ENCODE measurements at places on chromosomes 2 and 18.

- DNase-seq, result peak; percentile 34
Observed at GRCh38 chr2:120436885-120437603, 91.1 kb downstream of the INHBB start.

GRCh38 chr2:109647636-109648035, 33.5 kb downstream of the SOWAHC start:
- DNase-seq, result no peak

- DNase-seq, result peak; percentile 7
Observed at GRCh38 chr2:10499911-10500521, 51.9 kb upstream of the ODC1 start.

- DNase-seq, result no peak
Observed at GRCh38 chr18:35122586-35123224, 81.5 kb downstream of the MAPRE2 start.

- DNase-seq, result no peak
Observed at GRCh38 chr2:219877728-219878127, 250.3 kb downstream of the SLC4A3 start.

- DNase-seq, result peak; percentile 75
Observed at GRCh38 chr2:84741182-84741822, 139.6 kb downstream of the TRABD2A start.

DNA sequence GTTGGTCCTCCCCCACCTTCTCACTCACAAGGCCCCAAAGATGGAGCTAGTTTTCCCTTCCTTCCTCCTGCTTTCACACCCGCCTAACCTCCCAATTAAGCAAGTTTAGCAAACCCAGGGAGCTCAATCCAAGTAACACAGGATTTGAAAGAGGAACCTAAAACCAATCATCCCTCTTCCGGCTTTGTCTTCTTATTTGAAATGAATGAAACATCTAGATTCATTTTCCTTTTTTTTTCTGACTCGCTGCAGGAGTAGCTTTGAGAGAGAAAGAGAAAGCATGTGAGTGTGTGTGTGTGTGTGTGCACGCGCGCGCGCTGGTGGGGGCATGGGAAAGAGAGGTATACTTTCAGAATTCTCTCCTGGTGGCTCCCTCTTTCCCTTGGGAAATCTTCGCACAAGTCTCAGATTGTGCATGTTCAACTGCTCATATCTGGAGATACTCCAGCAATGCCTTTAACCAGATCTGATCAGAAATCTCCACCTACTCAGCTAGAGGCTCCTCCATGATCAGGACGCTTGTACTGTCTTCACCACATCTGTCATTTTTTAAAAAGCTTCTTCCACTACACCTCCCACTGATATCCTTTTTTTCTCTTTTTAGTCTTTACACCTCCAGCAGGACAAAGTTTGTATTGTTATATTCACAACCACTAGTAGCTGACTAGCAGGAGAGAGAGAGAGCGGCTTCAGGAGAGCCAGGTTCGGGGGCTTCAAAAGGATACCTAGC, 1.7 kb downstream of the SLC8A1 start:
- no peak for DNase-seq

GRCh38 chr18:46421973-46422551, 235.0 kb downstream of the LOXHD1 start:
- DNase-seq, result no peak

- no peak for DNase-seq
Observed at GRCh38 chr2:43057026-43057741, 169.2 kb downstream of the ZFP36L2 start.

DNA sequence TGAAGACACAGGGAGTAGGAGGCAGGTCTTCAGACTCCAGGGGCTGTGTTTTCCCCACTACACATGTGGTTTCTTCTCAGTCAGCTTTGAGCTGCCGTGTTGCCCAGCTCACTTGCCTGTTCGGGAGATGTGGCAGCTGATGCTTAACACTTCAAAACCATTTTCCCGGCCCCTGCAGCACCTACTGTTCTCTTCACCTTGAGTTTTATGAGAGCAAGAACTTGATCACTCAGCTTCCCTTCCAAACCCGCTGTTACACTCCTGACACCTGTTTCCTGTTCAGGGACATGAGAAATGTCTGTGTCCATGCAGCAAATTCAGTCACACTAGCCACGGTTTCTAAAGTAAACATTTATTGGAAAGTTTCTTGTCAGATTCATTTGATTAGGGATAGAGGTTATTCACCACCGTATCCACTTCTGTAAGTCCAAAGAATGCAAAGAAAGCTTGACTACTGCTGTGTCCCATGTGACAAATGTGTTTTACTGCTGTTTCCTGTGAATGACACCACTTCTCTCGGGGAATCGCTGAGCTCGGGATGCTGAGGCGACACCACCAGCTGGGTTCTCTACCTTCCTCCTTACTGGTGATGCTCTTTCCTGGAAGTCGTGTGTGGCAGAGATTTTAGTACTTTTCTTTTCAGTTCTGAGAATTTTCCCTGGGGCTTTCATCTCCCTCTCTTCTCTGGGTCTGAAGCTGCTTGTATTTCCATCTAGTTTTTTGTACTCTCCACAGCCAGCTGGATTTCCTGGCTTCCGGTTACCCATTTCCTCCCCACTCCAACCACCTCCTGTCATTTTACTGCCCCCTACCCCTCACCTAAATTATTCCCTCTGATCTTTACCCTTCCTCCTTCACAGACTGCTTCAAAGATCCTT, 91.7 kb downstream of the KLF7 start:
- DNase-seq, result peak; percentile 69

DNA sequence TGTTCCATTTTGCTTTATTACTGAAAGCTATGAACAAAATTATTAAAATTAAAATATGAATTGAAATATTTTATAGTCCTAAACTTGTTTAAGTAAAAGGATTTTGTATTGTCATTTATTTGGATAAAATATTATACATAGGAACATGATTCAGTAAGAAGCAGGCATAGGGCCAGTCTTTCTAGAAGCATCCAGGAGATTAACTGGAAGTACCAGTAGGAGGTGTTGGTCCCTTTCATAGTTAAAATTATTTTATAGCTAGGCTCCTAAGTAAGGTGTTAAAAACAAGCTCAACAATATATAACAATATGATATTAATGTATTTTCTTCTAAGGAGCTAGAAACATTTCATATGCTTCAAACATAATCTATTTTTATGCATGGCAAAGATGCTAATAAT, 43.7 kb downstream of the FIGN start:
- no peak for DNase-seq

GRCh38 chr18:59516356-59517155, 157.5 kb upstream of the LMAN1 start:
- no peak for DNase-seq

- DNase-seq, result no peak
Observed at GRCh38 chr2:120669121-120669952, 66.3 kb upstream of the GLI2 start.

GRCh38 chr2:134647607-134648256, 71.1 kb downstream of the TMEM163 start:
- DNase-seq, result no peak

- no peak for DNase-seq
Observed at GRCh38 chr18:48229552-48229981, 179.6 kb downstream of the ZBTB7C start.

DNA sequence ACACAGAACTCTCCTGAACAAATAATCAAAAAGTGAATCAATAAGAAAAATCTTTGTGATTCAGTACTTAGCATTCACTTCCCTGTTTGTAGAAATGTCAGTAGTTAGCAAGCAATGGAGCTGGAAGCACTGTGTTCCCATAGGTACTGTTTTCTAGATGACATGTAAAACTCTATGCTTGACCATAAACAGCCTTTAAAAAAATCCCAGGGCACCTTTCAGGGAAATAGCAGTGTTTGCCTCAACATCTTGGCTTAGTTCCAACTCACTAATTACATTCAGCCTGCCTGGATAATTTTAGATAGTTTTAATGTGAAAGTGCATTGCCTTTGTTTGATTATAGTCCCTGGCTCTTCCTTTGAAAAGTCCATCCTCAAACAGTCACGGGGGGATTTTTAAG, 721.8 kb downstream of the ERBB4 start:
- no peak for DNase-seq

GRCh38 chr2:6358985-6359384, 506.7 kb downstream of the CMPK2 start:
- DNase-seq, result no peak

DNA sequence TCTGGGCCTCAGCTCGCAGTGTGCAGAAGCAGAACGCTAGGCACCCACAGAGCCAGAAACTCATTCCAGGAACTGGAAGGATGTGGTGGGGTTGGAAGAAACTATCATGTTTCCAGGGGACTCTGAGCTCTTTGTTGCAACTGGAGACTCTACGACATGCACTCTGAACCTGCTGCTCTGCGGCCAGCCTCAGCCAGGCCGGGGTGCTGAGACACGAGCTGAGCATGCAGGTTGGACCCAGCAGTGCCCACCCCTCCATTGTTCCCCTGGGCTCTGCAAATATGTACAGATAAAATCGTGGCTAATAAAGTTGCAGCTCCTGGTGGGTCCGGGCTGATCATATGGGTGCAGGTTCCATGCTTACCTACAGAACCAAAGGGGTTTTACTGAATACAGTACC, 37.6 kb upstream of the ARL4C start:
- no peak for DNase-seq

- DNase-seq, result no peak
Observed at GRCh38 chr18:9965711-9966624, 52.2 kb downstream of the VAPA start.

DNA sequence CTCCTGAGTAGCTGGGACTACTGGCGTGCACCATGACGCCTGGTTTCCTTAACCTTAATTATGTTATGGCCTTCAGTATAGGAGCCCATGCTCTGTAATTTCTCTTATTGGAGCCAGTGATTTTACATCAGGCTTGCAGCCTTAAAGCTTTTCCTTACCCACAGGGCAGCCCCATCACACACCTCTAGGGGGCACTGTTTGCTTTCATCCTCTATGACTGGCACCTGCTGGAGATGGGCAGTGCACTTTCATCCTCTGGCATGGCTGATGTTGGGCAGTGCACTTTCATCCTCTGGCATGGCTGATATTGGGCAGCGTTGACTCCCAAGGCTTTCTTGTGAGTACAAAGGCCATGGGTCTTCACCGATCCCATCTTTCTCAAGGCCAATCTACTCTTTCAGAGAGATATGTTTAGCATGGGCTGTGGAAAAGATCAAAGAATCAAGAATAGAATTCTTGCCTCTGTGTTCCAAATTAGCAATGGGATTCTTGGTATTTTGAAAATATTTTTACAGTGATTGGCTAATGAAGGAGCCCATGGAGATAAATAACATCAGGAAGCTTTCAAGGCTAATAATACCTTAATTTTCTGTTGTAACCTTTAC, 80.7 kb upstream of the MEX3C start:
- peak; percentile 67 for DNase-seq

GRCh38 chr2:24351627-24351938, 8.8 kb downstream of the ITSN2 start:
- DNase-seq, result no peak

- DNase-seq, result no peak
Observed at GRCh38 chr2:151900331-151900730, 72.1 kb upstream of the ARL5A start.

DNA sequence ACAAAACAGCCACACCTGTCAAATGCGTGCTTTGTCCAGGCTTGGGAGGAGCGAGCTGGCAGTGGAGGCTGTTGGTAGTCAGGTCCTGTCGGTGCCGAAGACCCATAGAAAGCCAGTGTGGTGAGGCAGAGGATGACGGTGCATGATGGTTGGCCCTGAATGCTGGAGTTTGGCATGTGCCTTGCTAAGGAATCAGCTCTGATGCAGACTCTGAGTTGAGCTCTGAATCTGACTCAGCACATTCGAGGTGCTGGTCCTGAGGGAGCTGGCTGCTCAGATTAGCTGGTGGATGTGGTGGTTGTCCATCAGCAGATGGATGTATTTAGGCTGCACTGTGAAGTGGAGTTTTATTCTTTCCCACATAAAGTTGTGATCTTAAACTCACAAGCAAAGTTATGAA, 111.3 kb downstream of the ARHGEF4 start:
- DNase-seq, result no peak

DNA sequence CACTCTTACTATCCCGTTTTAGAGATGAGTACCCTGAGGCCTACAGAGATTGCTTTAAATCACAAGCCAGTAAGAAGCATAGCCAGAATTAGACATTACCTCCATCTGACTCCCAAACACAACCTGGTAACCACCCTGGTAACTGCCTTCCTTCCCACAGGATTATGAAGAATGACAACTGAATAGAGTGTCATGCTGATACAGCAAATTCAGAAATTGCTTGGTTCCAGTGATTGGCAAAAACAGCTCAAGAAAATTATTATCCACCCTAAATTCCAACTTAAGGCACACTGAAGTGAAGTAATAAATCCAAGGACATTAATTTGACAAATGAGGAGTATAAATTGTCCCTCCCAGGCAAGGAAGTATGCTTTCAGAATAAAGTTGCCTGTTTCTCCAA, 195.8 kb upstream of the RBMS1 start:
- DNase-seq, result no peak

GRCh38 chr2:210548878-210549384, 7.5 kb upstream of the CPS1 start:
- DNase-seq, result no peak

DNA sequence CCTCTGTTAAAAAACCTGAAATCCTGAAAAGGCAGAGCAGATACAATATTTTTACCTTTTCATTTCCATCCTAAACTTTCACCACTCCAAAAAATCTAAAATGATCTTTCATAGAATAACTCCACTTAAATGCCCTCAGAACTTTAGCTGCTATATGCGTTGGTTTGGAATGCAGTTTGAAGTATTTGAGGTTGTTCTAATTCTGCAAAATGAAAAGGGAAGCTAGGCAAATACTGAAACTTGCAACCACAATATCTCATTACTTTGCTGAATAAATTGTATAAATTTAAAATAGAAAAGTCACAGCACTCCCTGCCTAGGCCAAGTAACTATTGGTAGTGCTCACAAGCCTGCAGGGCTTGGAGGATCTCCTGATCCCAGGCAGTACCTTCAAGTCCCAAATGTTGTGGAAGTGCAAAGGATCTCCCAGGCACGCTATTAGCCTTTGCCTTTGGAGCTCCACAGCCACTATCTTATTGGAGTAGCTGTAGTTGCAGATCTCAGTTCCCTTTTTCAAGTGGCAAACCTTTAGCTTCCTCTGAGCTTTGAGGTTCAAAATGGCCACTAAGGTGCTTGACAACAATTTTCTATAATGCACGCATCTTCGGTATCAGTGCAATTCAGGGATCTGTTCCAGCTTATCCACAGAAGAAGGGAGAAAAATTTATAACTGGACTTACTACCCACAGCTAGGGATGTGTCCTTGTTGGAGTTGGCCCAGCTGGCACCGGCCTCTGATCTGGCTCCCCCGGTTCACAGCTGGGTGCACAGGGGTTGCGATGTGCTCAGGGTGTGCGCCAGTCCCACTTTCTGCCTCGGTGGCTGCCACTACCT, 43.4 kb upstream of the ANKRD62 start:
- DNase-seq, result no peak

GRCh38 chr18:66727991-66728390, 124.1 kb upstream of the CDH19 start:
- no peak for DNase-seq

Data from activated CD4-positive, alpha-beta memory T cell treated with anti-CD3 and anti-CD28 coated beads for 36 hours (primary cell).